ENCODE measurements at places on chromosomes 12 and 14.

DNA sequence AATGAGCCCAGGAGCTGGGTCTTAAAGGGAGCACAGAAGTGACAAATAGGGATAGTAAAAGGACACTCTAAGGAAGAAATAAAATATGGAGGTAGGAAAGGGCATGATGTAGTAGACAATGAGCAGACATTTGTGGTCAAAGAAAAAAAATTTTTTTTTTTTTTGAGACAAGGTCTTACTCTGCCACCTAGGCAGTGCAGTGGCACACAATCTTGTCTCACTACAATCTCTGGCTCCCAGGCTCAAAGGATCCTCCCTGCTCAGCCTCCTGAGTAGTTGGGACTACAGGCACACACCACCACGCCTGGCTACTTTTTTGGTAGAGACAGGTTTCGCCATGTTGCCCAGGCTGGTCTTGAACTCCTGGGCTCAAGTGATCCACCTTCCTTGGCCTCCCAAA lies 8.5 kb downstream of the FKBP3 start:
- no peak for DNase-seq

DNA sequence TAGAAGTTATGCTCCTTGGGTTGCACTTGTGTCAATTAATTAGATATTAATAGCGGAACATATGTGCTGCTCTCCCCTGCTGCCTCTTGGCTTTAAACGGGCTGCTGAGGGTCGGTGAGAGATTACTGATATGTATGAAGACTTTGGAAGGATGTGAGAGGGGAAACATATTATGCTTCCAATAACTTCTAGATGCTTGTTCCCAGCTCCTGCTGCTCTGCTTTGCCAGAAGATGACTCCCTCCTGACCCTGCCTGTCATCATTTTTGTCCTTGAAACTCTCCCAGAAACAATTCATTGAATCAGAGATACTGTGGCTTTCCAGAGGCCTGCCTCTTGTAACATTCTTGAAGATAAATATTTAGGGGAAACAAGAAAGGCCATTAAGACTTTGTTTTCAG lies 300.1 kb upstream of the STXBP6 start:
- DNase-seq = no peak

- DNase-seq = peak; percentile 68
These were observed 527.0 kb upstream of the ATP2B1 start for GRCh38 chr12:90235642-90236041.

GRCh38 chr12:76859611-76860010 lies 19.2 kb downstream of the CSRP2 start:
- DNase-seq = no peak

GRCh38 chr14:23645812-23646647 lies 9.9 kb downstream of the DHRS2 start:
- no peak for DNase-seq

- DNase-seq = no peak
These were observed 72.4 kb downstream of the SPPL3 start for GRCh38 chr12:120831648-120832267.

DNA sequence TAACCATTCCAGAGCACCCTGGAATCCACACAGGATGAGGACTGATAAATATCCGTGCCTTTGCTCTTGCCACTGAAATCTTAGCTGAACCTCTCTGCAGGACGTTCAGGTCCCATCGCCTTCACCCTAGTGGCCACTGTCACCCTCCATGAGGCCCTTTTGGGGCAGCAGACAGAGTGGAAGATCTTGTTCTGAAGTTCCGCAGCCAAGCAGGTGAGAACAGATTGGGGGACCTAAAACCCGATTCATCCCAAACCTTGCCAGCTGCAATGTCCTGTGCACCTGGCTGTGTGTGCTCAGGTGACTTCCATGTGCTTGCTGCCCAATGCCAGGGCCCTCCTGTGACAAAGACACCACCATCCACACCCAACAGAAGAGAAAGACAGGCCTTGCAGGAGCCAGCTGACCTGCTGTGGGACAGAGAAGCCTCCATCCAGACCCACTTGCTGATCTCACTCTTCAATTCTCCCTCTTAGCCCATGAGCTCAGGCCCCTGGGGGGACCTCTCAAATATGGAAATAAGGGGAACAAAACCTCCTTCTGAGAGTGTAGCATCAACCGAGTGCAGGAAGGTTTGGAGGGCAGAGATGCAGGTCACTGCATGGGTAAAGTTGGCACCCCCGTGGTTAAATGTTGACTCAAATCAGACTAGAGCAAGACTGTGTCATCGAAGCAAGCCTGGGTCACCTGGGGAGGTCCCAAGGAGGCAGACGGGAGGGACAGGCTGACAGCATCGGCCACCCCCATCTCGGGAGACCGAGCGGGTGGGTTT lies 308.7 kb upstream of the DIO3 start:
- DNase-seq = no peak

DNA sequence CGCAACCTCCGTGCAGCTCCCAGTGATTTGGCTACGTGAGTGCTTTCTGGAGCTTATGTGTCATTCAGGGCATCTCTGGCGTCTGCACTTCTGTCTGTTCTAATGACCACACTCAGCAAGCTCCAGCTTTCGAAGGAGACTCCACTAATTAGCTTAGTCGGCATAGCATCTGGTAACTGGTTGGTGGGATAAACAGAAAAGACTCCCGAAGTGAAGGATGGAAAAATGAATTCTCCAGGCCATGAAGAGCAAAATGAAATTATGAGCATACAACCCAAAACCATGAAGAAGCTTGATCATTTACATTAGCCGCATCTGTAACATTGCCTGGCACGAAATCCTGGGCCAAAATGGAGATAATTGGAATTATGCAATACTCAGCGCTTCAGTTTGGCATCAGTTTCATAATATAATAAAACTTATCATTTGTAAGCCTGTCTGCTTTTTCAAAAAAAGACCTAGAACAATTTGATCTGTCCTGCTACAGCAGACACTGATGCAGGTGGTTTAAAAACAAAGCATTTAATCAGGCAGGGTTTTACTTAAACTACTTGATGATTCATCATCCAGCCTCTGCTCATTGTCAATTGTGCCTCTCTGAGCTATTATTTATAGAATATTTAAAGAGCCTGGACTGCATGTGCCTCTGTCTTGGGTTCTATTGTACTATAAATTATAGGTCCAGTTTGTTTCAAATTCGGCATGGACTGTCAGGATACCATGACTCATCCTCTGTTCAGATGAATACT lies 87.4 kb downstream of the SYT1 start:
- no peak for DNase-seq

DNA sequence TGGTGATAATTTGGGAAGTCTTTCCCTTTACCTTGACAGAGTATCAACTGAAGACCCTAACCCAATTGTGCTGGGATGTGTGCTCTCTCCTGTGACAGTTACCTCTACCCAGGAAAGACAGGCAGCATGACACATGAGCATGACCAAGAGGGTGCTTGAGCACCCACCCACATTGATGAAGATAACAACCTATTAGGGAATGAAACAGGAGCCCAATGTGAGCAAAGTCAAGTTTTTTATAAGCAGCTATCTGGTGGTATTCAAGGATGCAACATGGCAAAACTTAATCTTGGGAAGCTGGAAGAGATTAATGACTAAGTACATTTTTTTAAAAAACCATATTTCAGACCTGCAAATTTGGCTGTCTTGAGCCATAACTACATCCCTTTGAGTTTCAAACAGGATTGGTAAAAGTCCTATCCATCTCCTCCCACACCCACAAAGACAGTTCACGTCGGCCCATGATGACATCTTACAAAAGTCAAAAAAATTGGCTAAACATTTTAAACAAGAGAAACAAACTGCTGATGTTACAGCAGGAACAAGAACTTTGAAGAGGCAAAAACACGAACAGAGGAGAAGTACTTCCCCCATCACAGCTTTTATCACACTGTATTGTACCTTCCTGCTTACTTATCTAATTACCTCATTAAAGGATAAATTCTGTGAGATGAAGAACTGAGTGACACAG lies 60.3 kb downstream of the MED13L start:
- no peak for DNase-seq

- no peak for DNase-seq
These were observed 17.8 kb upstream of the PDE3A start for GRCh38 chr12:20350495-20350894.

DNA sequence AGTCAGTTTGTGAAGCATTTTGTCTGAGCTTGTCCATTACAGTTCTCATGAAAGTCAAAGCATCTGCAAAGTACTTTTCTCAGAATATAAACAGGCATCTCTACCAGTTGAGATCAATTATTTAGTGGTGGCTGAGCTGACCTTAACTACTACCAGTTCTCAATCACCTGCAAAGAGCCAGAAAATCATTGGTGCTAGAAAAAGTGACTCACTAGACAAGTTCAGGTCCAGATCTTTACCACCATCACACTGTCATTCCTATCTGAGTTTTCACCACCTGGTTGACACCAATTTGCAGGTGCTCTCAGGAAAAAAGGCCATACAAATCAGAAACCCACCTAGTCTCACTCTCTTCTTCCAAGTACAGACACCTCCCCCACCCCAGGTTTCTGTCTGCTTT lies 33.3 kb downstream of the ITPR2 start:
- DNase-seq = no peak

DNA sequence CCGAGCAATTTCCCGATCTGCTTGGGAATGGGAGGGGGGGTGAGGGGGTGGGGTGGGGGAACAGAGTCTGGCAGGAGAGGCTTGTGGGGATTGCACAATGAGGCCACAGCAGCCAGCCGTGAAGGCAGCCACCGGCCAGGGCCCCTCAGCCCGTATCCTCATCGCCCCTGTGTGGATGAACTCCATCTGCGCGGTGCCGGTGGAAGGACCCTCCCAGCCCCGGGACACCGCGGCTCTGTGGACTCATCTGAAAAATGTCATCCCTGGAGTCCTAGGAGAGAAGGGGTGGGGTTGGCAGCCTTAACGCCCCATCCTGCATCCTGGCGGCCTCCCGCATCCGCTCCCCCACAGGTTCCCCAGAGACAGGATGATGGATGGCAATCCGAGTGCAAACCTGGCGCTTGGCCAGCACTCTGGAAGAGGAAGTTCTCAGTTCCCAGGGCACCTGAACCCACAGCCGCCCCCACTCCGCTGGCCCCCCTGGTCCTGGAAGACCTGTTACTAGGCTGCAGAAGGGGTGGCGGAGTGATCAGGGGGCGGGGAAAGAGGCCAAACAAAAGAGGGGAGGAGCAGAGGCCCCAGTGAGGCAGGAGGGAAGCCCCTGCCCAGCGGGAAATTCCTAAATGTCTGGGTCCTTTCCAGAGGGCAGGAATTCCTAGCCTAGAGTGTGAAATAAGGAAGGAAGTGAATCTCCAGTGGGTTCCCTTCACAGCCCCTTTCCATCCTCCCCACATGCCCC lies 1.2 kb upstream of the TNFAIP2 start:
- peak; percentile 98 for DNase-seq

GRCh38 chr14:95611293-95611880 lies 74.8 kb upstream of the TCL1B start:
- DNase-seq = no peak

DNA sequence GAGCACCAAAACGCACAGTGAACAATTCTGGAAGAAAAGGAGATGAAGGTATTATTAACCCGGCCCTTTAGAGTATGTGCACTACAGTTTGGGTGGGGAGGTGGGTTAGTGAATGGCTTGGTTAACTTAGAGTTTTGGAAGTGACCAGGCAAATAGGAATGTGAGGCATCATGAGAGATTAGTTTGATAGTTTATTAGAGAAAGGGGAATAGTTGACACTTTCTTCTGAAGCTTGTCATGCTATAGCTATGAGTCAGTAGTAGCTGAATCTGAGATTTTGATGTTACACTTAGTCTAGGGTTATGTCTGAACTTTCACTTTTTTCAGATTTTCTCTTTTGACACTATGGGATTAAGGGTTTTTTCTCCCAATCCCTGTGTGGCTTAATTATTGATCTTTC lies 567.2 kb downstream of the SNAPC1 start:
- DNase-seq = no peak

- no peak for DNase-seq
These were observed 112.7 kb upstream of the TMPO start for GRCh38 chr12:98402671-98403070.

DNA sequence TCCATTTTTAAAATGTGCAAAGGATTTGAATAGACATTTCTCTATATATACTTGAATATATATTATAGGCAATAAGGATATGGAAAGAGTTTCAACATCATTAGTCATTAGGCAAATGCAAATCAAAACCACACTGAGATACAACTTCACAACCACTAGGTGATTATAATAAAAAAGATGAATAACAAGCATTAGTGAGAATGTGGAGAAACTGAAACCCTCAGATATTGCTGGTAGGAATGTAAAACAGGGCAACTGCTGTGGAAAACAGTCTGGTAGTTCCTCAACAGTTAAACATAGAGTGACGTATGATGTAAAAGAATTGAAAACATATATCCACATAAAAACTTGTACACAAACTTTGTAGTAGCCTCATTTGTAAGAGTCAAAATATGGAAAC lies 11.7 kb upstream of the BATF start:
- DNase-seq = no peak

DNA sequence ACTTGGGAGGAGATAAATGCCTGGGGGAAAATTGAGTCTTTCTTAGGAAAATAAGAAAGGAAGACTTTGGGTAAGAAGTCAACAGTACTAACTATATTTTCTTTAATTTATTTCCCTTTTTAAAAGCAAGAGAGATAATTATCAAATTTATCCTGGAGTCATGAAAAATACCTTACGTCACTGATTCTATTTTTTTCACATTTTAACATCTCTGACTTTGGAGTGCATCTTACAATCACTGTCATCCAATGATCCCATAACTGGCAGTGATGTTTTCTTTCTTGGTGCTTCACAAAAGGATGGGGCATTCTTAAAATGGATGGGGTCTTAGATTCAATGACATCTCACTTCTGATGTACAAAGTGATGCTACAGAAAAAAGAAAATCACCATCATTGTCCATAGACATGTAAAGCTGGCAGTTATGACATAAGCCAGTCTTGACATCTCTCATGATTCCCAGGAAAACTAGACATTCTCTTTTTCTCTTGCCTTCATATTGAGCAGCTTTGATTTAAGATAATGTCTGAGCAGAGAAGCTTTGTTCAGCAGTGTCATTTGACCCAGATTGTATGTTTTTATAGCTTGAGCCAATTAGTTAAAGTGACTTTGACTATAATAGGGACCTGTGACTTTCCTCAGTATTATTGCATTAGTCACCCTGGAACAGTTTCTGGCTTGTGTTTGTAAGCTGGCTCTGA lies 236.2 kb downstream of the EGLN3 start:
- DNase-seq = no peak

DNA sequence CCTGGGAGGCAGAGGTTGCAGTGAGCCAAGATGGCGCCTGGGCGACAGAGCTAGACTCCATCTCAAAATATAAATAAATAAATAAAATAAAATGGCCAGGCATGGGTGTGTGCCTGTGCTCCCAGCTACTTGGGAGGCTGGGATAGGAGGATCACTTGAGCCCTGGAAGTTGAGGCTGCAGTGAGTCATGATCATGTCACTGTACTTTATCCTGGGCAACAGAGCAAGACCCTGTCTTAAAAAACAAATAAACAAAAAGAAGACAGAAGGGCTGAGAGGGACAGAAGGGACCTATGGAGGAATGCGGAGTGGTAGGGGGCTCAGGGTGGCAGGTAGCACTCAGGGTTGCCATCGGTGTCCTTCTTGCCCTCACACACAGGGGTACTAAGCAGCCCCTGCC lies 40.8 kb downstream of the PRPF40B start:
- DNase-seq = no peak

GRCh38 chr12:106645465-106646330 lies 62.9 kb downstream of the RFX4 start:
- no peak for DNase-seq

Data from RWPE2 (cell line).